Aortic smooth muscle cell (primary cell): ENCODE measurements at places on chromosomes 11 and 22. TPM values are rescaled to one million over a fixed set of nuclear protein-coding genes. Genes with fewer than 3 reads are reported as not detected.

Gene NDUFV1
- total RNA-seq = 164 and 209 TPM in 2 replicates

Gene TSSK2
- not detected in 2 replicates for total RNA-seq

Gene TRIM34
- total RNA-seq = 16.4 and 21.3 TPM in 2 replicates

Gene HPS5
- 51.9 and 60.8 TPM in 2 replicates for total RNA-seq

Gene TEX12
- total RNA-seq = 0.12 and 0.13 TPM in 2 replicates
